Inflammatory macrophage (primary cell): ENCODE measurements at places on chromosomes 13 and 19.

- no peak for DNase-seq
Measured at GRCh38 chr13:102718746-102719145, 23.9 kb upstream of the METTL21C start.

GRCh38 chr13:98429977-98430736 lies 146.8 kb downstream of the STK24 start:
- no peak for DNase-seq

DNA sequence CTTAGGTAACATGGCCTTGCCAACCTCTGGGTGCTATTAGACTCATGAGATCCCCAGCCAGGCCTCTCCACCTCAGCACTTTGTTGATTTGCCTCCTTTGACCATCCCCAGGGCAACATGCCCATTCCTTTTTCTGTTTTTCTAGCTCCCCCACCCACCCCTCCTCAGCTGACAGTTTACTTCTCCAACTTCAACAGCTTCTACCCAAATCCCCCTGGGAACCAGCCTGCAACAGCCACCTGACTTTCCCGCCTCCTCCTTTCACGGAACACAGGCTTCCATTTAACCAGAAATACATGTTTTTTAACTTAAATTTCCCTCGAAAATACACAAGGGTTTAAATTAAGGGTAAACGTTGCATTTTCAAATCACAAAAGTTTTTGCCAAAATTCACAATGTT lies 117.3 kb downstream of the DLEU7 start:
- no peak for DNase-seq

- no peak for DNase-seq
Measured at GRCh38 chr19:12985049-12985776, 10.1 kb upstream of the NFIX start.

DNA sequence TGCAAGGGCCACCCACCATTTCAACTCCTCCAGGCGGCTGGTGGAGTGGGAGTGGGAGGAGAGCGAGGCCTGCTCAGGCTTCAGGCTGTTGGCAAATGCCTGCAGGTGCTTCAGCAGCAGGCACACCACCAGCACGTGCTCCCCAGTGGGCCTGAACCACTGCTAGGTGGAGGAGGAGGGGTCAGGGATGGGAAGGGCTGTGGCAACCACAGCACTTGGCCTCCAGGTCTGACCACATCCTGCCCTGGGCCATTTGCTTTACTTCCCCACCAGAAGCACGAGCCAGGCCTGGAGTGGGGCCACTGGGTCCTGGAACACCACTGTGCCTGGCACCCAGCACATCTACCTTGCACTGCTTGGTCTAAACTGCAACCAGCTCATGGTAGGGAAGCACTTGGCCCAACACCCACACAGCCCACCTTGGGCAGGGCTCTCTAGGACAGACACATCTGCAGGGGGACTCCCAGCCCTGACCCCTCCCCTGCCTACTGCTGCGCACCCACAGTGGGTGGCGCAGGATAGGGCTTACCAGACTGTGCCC lies 26.2 kb downstream of the TUBA3C start:
- DNase-seq = no peak

DNA sequence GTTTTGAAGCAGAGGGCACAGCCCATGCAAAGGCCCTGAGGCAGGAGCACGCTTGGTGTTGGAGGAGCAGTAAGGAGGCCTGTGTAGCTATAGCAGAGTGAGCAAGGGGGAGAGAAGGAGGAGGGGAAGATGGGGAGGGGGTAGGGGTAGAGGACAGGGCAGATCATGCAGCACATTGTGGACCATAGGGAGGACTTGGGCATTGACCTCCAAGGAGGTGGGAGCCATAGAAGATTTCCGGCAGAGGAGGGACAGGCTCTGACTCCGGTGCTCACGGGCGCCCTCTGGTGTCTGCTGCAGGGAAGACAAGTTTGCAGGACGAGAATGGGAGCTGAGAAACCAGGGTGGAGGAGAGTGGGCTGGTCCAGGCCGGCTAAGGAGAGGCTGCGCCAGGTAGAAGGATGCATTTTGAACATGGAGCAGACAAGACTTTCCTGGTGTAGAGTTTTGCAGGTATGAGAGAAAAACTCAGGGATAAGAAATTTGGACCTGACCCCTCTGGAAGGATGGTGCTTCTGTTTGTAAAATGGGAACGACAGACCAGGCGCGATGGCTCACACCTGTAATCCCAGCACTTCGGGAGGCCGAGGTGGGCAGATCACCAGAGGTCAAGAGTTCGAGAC lies 13.7 kb upstream of the CREB3L3 start:
- peak; percentile 75 for DNase-seq

DNA sequence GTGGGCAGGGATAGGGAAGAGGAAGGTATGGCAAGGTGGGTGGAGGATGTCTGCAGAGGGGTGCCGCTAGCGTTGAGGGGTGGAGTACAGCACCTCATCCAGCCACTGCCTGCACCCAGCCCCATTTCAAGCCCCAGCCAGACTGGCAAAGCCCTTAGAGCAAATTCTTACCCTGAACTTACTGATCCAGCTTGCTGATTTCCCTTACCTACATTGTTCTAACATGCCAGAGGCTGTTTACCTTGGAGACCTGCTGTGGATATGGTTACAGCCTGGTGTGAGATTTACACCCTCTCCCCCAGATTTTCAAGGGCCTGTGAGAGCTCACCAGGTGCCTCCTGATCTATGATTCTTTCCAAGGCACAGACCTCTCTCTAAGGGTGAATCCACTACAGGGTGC lies 86.0 kb downstream of the ZNF726 start:
- DNase-seq = no peak

DNA sequence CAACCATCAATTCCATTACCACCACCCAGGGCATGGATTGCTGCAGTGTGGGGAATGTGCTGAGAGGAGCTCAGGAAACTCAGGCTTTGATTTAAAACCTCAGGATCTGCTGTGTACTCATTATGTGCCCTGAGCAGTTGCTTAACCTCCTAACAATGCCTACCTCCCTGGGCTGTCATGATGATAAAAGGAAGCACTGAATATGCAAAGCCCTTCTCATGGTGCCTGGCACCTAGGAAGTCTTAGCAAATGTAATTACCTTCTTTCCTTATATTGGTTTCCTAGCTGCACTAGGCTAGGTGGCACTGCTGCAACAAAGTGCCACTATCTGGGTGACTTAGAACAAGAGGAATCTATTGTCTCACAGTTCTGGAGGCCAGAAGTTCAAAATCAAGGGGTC lies 62.2 kb downstream of the KCTD12 start:
- no peak for DNase-seq

DNA sequence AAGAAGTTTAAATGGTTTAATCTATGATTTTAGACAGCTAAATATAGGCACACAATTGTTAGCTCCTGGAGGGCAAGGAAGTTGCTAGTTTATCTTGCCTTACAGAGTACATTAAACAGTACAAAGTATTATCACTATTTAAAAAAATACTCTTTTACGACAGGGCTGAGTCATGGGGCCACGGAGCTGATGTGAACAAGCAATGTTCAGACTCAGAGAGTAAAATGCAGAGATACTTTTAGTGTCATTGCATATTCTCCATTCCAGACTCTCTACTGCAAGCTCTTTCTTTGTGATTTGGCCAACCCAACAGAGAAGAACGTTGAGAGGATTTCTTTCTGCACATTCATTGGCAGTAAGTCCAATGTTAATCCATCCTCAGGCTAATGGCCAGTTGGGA lies 352.4 kb downstream of the SPRY2 start:
- no peak for DNase-seq

- DNase-seq = no peak
Measured at GRCh38 chr13:34881494-34881893, 60.6 kb upstream of the NBEA start.

GRCh38 chr13:99709134-99709533 lies 207.9 kb downstream of the TM9SF2 start:
- DNase-seq = no peak

- DNase-seq = no peak
Measured at GRCh38 chr19:28446511-28446910, 766.4 kb downstream of the UQCRFS1 start.

DNA sequence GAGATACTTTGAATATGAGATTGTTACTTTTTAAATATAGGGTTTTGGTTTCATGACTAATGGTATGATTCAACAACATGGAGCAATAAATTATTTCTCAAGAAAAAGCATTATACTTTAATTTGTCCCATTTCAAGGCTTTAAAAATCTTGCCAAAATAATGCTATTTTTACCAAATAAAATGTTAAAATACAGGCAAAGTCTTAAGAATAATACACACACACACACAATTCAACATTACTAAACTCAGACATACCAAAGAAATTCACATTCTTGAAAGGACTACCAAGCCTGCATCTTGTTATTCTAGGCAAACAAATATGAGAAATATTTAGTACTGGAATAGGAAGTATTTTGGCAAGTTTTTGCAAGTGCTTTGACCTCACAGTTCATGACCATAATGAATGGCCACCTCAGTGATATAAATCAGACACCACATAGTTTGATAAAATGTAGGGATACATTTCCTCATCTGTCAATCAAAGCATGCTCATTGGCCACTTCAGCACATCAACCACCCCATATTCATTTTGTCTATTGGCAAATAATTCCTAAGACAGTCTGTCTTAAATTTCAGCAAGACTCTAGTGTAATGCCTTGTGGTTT lies 107.2 kb downstream of the NALCN start:
- no peak for DNase-seq

GRCh38 chr19:51708811-51709210 lies 15.0 kb downstream of the HAS1 start:
- DNase-seq = no peak

DNA sequence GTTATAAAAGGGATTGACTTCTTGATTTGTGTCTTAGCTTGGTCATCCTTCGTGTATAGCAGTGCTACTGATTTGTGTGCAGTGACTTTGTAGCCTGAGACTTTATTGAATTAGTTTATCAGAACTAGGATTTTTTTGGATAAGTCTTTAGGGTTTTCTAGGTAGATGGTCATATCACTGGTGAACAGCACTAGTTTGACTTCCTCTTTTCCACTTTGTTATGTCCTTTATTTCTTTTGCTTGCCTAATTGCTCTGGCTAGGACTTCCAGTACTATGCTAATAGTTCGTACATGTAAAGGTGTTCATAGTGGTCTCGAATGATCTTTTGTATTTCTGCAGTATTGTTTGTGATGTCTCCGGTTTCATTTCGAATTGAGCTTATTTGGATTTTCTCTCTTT lies 145.4 kb downstream of the DNAJC3 start:
- DNase-seq = no peak
